ENCODE measurements at places on chromosomes 5 and 9.

DNA sequence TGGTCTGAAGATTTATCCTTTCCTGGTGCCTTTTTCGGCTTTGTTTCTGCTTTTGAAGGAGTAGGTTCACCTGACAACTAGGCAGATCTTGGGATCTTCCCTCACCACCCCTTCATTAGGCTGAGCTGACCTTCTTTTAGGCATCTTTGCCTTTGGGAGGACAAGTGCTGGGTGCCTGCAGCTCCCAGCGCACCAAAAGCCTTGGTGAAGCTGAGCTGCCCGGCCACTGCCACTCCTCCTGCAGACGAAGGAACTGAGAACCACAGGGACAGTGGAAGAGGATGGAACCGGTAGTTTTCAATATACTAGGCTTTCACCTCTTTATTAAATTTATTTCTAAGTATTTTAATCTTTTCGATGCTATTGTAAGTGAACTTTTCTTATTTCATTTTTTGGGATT is 16.8 kb upstream of the MARCOL start:
- DNase-seq, result no peak

DNA sequence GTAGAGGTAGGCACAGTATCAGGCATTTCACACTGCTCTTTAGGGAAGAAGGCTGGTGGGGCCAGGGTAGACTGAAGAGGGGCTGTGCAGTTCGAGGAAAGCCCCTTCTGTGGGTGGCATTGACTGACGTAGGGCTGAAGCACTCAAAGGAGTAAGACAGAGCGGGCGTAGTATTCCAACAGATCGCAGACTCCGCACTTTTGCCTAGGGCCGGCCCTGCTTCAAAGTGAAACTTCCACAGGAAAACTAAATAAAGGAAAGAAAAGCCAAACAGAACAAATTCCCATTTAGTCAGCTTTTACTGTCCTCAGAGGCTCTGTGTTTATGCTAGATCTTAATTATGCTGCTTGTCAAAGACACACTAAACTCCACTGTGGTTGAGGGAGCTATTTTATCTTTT is 493.0 kb upstream of the WWC1 start:
- DNase-seq, result no peak

DNA sequence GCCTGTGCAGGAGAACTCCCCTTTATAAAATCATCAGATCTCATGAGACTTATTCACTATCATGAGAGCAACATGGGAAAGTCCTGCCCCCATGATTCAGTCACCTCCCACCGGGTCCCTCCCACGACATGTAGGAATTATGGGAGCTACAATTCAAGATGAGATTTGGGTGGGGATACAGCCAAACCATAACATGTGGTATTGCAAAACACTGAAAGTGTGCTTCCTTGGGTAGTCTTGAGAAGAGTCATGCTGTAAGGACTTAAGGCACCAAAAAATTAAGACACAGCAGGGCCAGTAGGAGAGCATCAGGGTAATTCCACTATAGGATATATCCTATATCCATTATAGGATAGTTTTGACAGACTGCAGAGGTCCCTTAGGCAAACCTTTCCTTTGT is 29.4 kb upstream of the GDNF start:
- no peak for DNase-seq

DNA sequence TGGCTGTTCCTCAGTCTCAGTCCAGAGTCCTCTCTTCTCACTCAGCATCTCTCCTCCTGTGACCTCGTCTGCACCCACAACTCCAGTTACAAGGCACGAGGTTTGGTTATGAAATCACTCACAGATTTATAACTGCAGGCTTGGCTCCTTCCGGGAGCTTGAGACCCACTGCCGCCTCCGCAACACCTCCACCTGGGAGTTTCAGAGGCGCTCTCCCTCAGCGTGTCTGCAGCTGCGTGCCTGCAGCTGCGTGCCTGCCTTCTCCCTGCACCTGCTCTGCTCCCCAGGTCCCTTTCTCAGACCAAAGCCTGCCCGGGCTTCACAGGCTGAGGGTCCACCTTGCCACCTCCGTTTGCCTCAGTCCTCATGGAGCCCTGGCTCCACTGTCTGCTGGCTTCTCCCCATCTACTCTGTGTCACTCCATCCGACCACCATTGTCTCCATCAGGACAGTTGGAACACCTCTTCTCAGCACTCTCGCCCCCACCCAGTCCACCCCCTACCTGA is 51.5 kb downstream of the HRH2 start:
- no peak for DNase-seq

DNA sequence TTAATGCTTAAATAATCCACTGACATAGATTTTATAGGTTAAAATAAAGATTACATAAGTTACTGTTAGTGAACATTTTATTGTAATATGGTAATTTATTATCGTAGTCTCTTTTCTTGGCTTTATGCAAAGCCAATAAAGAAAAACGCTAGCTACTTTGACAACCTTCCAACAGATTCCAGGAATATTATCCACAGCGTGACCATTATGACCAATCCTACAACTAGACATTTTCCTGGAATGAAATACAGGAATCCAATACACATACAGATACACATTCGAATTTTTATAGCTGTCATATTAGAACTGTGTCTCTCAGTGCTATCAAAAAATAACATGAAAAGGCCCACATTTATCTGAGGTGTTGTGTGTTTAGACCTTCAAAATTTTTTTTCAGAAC is 13.1 kb downstream of the RPS23 start:
- no peak for DNase-seq

DNA sequence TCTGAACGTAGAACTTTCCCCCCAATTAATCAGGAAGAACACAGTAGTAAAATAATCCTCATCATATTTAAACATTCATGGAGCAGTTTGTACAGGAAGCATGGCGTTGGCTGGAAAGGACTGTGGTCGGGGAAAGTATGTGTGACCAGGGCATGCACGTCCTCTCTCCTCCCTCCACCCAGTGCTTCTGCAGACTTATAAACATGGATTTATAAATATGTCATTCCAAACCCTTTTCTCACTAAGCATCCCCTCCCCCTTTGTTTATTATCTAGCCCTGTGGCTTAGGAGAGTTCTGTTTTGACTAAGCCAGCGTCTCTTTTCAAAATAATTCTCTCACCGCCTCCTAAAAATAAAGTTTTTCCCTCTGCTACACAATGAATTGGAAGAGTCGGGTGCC is 70.4 kb upstream of the DAP start:
- no peak for DNase-seq

DNA sequence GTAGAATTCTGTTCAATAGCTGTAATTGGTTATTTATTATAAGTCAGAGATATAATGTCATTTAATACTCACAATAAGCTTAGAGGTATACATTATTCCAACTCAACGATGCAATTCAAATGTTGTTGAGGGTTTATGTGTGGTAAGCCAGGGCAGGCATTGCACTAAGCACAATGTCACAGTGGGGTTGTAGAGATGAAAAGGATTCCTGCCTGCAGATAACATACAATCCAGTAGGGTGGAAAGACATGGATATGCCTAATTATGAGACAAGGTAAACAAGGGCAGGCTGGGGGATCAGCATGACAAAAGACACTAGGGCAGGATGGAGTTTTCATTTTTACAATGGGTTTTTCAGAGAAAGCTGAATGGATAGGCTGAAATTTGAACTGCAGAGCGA is 98.7 kb upstream of the PALM2AKAP2 start:
- DNase-seq, result no peak

GRCh38 chr5:136676685-136677084 is 311.3 kb upstream of the TRPC7 start:
- no peak for DNase-seq

- no peak for DNase-seq
Observed at GRCh38 chr5:96649681-96650540, 12.3 kb upstream of the CAST start.

DNA sequence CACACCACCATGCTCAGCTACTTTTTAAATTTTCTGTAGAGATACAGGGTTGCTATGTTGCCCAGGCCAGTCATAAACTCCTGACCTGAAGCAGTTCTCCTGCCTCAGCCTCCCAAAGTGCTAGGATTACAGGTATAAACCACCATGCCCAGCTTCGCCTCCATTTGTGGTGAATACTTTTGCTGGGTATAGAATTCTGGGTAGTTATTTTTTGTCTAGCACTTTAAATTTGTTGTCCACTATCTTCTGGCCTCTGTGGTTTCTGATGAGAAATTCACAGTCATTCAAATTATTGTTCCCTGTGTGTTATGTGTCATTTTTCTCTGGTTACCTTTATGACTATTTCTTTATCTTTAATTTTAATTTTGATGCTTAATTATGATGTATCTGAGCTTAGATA is 57.7 kb upstream of the EXOC3 start:
- DNase-seq, result no peak

DNA sequence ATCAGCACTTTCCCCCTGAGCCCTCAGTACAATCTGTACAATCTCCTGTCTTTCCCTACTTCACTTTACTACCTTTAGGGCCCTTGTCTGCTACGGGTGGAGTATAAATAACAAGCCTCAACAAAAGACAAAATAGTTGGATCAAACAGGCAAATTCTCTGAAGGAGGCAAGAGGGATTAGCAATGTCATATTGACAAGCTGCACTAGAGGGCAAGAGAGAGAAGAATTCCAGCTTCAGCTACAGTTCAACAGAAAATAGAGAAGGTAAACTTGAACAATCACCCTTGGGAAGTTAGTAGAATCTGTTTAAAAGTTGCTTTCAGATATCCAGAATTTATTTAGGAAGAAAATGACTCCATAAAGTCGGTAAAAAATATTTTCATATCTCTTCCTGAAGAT is 68.4 kb upstream of the IZUMO3 start:
- DNase-seq, result no peak

- DNase-seq, result no peak
Observed at GRCh38 chr9:137461663-137462395, 2.7 kb upstream of the NSMF start.

All from H54 (cell line).